T1000 (cell line): ENCODE measurements at places on chromosomes 13 and 19.

GRCh38 chr13:45779901-45780300 lies 71.7 kb downstream of the SIAH3 start:
- no peak for DNase-seq

DNA sequence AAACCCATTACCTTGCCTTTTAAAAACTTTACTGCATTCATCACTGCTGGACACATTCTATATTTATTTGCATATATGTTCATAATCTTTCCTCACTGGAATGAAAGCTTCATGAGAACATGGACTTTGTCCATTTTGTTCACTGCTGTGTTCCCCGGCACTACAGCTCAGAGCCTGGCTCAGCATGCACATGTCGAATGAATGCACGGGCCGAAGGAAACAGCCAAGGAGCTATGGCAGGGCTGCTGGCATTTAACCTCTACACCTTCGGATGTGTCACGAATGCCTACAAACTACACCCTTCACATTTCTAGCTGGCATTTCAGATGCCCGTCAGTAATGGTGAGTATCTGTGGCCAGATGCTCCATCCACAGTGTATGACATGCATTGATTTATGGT lies 7.6 kb downstream of the MTIF3 start:
- DNase-seq: no peak

GRCh38 chr13:64029343-64030093 lies 2613.9 kb upstream of the PCDH20 start:
- DNase-seq: no peak

- DNase-seq: no peak
Observed at GRCh38 chr13:19791953-19792537, 9.3 kb upstream of the PSPC1 start.

DNA sequence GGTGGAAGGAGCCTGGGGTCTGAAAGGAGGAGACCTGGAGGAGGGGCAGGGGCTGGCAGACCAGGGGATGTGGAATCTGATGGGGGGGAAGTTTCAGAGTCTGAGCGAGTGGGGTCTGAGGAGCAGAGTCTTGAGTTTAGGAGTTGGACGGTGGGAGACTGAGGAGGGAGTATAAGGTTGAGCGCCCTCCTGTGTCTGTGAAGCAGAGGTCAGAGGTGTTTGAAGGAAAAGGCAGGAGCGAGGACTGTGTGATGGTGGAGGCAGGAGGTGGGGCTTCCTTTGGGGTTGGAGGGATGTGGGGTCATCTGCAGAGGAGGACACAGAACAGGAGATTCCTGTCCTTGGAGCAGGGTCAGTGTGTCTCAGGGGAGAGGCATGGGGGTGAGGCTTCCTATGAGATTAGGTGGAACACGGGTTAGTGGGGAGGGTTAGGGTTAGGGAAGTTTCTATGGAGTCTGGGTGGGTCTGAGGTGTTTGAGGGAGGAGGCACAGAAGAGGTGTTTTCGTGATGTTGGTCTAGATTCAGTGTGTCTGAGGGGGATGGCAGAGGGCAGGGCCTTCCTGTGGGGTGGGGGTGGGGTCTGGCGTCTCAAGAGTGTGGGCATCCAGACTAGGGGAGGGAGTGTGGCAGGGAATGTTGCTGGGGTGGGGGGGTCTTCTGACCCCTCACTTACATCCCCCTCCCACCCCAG lies 8.3 kb downstream of the RYR1 start:
- DNase-seq: no peak

- no peak for DNase-seq
Observed at GRCh38 chr13:99314640-99315176, 7.5 kb upstream of the GPR183 start.

DNA sequence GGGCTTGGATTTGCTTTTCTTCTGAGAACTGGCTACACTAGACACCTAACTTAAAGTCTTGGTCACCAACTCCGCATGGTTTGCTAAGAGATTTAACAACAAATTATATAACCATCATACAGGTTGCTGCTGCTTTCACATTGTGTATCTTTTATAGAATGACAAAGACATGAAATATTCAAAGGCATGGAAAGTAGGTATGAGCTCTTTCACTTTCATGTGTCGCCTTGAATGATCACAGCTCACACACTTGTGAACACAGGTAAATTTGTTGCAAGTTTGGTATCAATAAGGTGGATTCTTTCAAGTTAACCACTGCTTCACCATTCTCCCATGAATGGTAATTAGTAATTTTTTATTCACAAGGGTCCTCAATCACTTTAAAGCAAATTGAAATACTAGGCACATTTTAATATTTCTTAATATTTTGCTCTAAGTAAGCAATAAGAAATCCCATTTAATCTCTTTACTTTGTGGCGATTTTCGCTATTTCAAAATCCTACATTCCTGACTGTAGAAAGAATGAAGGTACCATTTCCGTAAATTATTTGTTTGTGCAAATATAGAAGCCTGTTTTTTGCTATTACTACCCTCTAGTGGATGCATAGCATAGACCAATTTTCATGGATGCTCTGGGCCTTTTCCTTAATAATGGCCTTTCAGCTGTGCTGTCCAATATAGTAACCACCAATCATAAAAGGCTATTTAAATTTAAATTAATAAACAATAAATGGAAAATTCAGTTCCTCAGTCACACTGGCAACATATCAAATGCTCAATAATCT lies 45.5 kb upstream of the FREM2 start:
- no peak for DNase-seq

- no peak for DNase-seq
Observed at GRCh38 chr13:113186061-113186900, 22.2 kb downstream of the PCID2 start.

DNA sequence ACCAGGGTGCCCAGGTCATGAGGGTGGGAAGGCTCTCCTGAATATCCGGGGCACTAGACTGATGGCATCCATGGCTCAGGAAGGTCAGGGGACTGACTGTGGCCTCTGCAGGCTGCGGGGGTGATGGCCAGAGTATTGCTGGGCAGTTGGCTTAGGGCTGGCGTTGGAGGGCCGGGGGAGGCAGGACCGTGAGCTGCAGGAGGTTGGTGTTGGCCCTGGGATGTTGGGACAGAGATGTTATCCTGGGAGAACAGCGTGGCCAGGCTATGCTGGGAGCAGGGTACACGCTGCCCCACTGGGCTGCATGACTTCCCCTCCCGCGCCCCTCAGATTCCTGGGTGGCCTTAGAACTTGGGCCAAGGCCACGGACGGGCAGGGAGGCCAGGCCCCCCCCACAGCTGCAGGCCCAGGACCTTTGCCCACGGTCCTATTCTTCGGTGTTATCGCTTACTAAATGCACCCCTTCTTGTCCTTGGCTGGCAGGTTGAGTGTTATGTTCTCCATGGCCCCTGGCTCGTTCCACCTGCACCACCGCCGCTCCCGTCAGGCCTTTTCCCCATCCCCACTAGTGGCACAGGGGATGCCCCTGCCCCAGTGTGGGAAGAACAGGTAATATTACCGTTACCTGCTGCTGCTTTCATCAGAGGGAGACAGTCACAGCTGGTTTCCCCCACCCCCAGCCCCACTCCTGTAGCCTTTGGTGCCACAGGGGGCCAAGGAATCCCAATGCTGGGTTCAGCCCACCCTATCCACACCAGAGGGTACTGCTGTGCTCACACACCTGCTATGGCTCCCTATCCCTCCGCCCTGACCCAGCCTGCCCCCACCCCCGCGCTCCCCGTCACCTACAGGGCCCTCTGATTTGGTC lies 3.2 kb upstream of the ISYNA1 start:
- no peak for DNase-seq

- no peak for DNase-seq
Observed at GRCh38 chr13:97425590-97425989, 8.4 kb upstream of the RAP2A start.

DNA sequence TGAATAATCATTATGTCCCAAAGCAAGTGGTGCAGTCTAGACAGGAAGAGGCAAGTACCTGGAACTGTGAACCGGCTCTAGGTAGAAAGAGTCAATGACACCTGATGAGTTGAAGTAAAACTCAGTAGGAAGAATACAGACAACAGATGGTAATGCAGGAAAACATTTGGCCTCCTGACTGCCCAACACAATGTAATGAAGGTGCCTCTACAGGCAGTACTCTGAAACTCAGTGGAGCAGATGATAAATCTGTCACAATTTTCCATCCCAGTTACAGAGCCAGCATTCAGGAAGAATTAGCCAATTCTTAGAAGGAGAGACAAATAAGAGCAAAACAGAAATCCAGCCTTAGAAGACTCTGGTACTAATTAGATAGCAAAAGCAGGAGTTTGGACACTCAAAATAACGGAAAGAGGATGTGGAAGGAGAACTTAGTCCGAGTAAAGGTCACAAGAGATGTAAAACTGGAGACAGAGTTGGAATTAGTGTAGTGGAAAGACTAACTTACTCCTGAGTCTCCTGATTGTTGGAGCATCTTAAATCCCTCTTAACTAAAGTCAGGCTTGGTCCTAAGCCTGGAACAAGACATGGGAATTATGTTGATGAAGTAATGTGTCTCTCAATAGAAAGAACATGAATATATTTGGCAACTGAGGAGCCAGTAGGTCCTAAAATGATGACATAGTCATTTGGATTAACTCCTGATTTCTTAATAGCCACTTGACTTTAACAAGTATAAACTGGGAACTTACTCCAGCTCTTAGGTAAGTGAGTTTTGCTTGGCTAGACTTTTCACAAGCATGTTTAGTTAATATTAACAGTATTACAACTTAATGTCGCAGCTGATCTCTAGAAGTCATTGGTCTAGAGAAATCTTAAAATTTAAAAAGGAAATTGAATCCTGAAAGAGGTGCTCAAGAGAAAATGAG lies 457.3 kb upstream of the MIR17HG start:
- DNase-seq: no peak

- DNase-seq: no peak
Observed at GRCh38 chr13:50529154-50529882, 314.2 kb downstream of the DLEU7 start.

- no peak for DNase-seq
Observed at GRCh38 chr13:53112522-53112921, 83.9 kb downstream of the OLFM4 start.

- no peak for DNase-seq
Observed at GRCh38 chr13:99476648-99477047, 24.6 kb upstream of the TM9SF2 start.

DNA sequence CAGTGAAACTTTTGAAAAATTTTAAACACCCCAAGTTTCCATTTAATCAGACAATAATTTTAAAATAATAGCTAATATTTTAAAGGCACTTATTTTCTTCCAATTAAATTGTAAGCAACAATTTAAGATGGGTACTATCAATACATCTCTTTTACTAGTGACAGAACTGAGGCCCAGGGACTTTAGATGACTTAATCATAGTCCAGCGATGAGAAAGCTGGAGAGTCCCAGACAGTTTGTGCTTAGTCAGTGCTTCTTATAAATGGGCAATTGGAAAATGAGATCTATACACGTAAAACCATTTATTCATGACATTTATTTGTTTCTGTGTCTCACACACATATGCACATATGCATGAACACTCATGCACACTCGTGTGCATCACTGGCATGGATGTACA lies 2063.5 kb downstream of the PCDH9 start:
- no peak for DNase-seq

DNA sequence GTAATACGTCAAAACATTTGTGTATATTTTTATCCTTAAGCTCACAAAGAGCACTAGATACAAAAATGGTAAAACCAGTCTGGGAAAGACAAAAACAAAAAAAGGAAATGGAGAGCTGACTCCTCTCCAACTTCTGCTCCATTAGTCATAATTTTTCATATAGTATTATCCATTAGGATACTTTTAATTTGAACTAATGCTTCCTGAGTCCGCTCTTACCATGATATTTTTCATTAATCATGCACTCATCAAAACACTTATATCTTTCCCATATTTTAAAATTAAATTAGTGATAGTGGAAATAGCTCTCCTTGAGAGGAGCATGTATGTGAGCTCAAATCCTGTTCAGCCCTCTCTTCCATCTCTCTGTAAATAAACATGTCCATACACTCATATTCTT lies 1093.0 kb upstream of the MIR17HG start:
- DNase-seq: no peak

DNA sequence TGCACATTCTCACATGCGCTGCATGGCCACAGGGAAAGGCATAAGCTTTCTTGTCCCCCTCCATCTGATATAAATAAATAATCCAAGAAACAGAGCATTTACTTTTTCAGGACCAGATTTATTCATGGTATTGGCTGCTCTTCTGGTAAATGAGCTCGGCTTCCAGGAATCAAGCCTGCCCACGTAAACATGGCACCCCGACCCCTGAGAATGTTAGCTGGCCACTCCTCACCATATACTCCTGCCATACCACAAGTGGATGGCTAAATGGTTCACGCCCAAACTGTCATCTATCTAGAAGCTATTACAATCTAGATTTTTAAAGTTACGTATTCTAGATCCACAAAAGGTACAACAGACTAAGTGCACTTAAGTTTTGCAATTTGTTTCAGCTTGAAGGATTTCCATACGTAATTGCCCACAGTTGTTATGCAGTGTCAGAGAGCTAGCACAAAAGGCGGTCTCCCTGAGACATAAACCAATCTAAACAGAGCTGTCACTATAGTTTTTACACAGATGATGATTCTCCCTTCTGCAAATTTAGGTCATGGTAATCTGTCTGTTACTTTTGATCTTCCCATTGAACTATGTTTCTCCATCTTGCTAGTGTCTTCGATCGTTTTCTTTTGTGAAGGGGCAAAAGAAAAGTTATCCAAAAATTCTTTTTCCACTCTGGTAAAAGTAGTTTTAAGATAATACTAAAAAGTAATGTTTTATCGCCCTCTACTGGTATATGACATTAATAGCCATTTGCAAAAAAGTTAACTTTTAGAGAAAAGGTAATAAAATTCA lies 16.2 kb upstream of the FOXO1 start:
- DNase-seq: no peak

- no peak for DNase-seq
Observed at GRCh38 chr19:5972355-5972731, 5.6 kb downstream of the RANBP3 start.

DNA sequence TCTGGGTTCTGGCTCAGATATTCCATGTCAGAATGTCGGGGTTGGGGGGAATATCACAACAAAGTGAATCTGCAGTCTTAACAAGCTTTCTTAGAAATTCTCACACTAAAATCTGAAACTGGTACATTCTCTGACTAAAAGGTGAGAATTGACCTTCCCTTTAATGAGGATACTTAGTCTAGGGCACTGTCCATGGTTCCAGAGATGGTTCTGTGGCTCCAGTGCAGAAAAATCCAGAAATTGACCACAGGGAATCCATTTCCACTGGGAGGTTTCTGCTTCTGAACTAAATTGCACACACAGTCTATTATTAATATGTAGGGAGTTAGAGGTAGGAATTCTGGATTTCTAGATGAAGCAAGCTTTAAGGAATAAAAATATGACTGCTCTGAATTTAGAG lies 171.6 kb upstream of the OBI1 start:
- no peak for DNase-seq

GRCh38 chr19:2274931-2275535 lies 6.9 kb downstream of the PEAK3 start:
- no peak for DNase-seq

- no peak for DNase-seq
Observed at GRCh38 chr13:94346261-94347019, 133.0 kb downstream of the DCT start.
